ENCODE measurements at places on chromosomes 13 and 19.

- no peak for DNase-seq
These were observed 951.3 kb downstream of the SLITRK5 start for GRCh38 chr13:88622362-88622973.

- DNase-seq: no peak
These were observed at the start of gene PLIN4 for GRCh38 chr19:4518345-4519171. PLIN4 (minus strand) TSS chr19:4518486; CDS start chr19:4518272, 214 bp downstream.

DNA sequence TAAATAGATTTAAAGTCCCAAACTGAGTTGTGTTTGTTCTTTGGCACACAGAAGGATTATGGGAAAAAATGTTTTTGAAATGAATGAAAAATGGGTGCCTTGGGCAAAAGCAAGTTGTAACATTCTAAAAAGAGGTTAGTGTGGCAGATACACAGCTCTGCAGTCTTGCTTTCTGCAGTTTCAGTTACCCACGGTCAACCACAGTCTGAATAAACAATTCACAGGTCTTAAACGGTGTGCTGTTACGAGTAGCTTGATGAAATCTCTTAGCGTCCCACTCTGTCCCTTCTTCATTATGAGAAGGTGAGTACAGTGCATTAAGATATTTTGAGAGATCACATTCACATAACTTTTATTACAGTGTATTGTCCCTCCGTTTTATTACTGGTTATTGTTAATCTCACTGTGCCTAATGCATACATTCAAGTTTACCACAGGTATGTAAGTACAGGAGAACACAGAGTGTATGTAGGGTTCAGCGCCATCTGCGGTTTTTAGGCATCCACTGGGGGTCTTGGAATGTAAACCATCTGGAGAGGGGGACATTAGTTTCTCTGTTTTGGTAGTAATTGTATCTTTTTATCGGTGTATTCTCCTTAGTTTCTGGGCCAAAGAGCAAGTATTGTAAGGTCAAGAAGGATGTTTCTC is 8.1 kb downstream of the FARP1 start:
- DNase-seq: no peak

- no peak for DNase-seq
These were observed 321.8 kb downstream of the TEX29 start for GRCh38 chr13:111642156-111642767.

DNA sequence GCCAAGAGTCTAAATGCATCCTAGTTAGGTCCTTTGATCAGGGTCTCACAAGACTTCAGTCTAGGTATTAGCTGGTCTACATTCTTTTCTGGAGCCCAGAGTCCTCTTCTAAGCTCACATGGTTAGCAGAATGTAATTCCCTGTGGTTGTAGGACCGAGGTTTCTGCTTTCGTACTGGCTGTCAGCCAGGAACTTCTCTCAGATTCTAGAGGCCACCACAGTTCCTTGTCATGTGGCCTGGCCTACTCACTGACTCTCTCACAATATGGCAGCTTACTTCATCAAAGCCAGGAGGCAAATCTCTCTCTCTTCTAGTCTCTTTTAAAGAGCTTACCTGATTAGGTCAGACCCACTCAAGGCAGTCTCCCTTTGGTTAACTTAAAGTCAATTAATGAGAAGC is 82.9 kb downstream of the POU4F1 start:
- no peak for DNase-seq

- DNase-seq: no peak
These were observed 16.8 kb upstream of the FFAR2 start for GRCh38 chr19:35431145-35431807.

Data from NCI-H1694 (cell line).